C1 segment of cervical spinal cord (tissue), 14 donors: ENCODE measurements at places on chromosomes 2 and 18.

DNA sequence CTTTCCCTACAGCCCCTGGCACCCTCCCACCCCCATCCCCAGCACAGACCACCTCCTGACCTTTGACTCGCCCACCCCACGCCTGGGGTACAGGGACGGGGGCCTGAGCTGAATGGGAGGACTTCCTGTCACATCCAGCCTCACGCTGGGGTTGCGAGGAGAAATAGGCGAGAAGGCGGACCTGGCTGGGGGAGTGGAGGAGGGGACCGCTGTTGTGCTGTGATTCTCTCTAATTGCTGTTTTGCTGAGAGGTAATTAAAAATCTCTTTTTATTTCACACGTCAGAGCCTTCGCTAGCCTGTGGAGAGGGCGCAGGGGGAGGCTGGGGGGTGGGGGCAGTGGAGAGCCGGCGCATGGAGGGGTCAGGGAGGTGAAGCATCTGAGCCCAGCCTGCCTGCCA, 9.7 kb upstream of the ECEL1 start:
- DNase-seq: no peak

GRCh38 chr2:135424849-135425248, 106.2 kb downstream of the ZRANB3 start:
- DNase-seq: no peak

- DNase-seq: no peak
These were observed 134.8 kb upstream of the TACR1 start for GRCh38 chr2:75334076-75334475.

- no peak for DNase-seq
These were observed 228.7 kb downstream of the ARHGAP15 start for GRCh38 chr2:143357966-143358365.

- no peak for DNase-seq
These were observed 10.8 kb upstream of the KIF3C start for GRCh38 chr2:25993049-25993448.

DNA sequence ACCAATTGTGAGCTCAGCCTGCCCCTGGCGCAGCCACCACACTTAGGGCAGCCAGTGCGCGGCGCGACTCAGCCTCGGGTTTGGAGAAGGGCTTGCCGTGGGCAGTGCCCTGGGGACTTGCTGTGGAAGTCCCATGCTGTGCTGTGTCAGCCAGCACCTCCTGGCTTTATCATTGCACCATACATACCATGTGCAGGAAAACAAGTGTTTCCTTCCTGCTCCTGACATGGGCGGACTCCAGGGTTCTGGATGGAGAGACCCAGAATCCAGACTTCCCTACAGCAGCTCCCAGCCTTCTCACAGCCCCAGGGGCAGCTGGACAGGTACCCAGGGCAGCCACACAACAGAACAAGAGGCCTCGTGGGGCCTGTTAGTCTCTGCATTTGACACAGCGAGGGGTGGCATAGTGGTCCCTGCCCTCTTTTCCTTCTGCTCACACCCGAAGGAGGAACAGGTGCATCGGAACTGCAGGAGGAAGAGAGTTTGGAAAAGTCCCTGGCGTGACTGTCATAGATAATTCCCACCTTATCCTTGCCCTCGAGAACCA, 54.2 kb downstream of the SDC1 start:
- no peak for DNase-seq

DNA sequence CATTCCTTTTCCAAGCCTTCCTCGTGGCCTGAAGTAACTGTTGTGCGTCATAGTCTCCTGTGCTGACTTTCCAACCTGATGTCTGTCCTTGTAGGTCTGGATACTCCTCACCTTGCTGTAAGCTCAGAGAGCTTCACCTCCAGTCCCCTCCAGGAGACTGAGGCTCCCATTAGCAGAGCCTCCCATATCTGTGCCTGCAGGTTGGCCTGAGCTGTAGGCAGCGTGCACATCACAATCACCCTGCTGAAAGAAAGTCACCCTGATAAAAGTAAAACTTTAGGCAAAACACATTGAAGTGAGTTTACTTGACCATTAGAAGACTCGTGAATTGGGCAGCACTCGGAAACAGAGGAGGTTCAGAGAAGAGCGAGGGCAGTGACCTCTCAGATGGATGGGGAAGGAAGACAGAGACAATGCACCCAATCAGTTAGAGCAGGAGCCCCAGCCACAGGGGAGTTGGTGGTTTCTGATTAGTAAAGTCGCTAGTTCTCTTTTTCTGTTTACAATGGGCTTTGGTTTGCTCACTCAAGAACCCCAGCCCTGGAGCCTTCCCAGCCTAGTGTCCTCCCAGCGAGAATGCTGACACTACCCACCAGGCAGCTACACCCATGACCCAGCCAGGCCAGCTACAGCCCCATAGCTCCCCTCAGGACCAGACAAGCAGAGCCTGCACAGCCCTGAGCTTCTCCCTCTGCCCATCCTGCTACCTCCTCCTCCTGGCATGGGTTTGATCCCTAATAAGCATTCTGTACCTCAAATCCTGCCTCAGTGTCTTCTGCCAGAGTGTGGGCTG, 12.1 kb upstream of the TPO start:
- no peak for DNase-seq

DNA sequence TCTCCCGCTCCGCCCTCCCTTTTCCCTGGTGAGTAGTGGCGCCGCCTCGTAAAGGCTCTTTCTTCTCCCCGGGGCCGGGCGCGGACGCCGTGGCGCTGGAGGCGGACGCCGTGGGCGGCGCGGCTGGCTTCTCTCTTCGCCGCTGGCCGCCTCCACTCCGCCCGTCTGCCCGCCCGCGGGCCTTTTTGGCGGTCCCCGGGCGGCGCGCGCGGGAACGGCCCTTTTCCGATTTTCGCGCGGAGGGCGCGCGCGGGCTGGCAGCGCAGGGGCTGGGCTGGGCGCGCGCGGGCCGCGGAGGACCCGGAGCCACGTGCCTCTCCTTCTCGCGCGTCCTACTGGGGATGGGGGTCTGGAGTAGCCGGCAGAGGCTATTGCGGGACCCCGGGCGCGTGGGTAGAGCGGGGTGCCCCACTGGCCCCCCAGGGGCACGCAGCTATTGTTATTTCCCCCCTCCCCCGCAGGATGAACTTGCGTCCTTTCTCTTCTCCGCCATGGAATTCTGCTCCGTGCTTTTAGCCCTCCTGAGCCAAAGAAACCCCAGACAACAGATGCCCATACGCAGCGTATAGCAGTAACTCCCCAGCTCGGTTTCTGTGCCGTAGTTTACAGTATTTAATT, 472 bp downstream of the SLC20A1 start:
- peak; percentile 40 for DNase-seq

- no peak for DNase-seq
These were observed 1548.1 kb upstream of the LRRTM1 start for GRCh38 chr2:81852651-81853050.

DNA sequence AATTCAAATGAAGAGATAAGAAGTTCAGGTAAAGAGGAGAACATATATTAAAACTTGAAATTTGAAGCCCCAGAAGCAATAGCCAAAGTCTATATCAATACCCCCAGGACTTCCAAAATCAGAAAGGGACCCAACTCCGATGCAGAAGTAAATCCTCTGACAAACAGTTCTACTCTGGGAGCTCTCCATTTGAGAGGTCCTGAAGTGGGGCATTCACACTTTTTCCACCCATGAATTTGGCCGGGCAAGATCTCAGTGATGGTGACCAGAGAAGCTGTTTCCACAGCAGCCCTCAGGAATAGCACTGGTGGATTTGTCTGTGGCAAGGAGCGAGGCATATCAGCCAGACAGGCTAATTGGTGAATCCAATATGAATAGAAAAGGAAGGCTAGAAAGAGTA, 313.6 kb upstream of the MC4R start:
- no peak for DNase-seq

GRCh38 chr2:86171295-86171694, 24.0 kb downstream of the IMMT start:
- DNase-seq: no peak

- no peak for DNase-seq
These were observed 8.6 kb upstream of the HAAO start for GRCh38 chr2:42800981-42801380.

- DNase-seq: no peak
These were observed 639.1 kb upstream of the SLC39A10 start for GRCh38 chr2:195017890-195018289.

- peak; percentile 67 for DNase-seq
These were observed 1.3 kb downstream of the BCL2 start for GRCh38 chr18:63317982-63318888.

- DNase-seq: no peak
These were observed 48.3 kb downstream of the LAMA3 start for GRCh38 chr18:23737578-23737977.

DNA sequence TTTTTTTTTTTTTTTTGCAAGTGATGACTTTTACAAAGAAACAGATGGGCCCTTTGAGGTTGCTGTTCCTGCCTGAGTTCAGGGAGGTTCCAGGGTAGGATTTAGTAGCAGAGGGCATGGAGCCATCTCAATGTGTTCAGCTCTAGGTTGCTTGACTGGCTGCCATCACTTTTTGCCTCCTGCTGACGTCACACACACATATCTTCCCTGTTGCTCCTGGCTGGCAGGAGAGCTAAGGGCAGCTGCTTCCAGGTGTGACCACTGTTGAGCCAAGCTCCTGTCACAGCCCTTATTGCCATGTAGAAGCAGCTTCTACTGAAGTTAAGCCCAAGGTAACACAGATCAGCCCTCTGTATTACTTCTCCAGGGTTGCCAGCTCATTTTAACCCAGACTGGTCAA, 394.2 kb upstream of the SPRED2 start:
- DNase-seq: no peak

GRCh38 chr2:139194546-139194945, 414.4 kb upstream of the NXPH2 start:
- no peak for DNase-seq

GRCh38 chr2:134900151-134900550, 18.5 kb upstream of the CCNT2 start:
- DNase-seq: no peak

DNA sequence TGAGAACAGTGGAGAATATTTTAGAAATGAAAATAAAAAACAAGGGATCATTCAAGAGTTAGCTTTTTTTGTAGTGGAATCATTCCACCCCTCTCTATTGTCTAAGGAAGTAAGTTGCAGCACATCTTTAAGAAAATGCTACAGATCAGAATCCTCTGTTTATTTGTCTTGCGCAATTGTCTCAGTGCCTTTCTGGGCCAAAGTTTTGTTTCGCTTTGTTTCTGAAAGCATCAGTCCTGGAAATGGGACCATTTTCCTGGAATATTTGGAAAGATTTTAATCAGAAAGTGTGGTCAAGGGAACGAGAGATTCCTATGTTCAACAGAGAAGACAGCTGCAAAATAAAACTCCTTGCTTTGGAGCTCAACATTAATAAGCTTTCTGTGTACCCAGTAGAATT, 74.0 kb downstream of the NRXN1 start:
- DNase-seq: no peak

DNA sequence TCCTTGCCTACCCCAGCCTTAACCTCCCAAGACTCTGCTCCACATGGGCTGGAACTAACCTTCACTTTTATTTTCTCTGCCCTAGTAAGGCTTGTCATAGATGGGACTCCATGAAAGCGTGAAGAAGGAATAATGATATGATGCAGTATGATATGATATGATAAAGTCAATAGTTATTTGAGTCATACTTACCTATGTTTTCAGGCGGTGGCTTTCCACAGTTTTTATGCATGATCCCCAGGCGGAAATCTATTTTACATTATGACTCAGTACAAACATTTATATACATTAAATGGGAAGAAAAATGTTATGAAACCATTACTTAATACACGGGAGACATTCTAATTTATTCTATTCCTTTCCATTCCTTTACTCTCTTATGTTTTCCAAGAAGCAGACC, 5.6 kb downstream of the ACMSD start:
- DNase-seq: no peak
